Stimulated activated CD4-positive, alpha-beta T cell treated with anti-CD3 and anti-CD28 coated beads, Interleukin-1b, Interleukin-23, amount 100 ng/mL, for 1 hour (primary cell): ENCODE measurements at places on chromosomes 7 and 10.

- DNase-seq, result no peak
Observed at GRCh38 chr10:71396084-71396710, 523 bp upstream of the CDH23 start.

- no peak for DNase-seq
Observed at GRCh38 chr10:29877793-29878491, 181.4 kb downstream of the JCAD start.

GRCh38 chr7:2004841-2005725 lies 227.7 kb downstream of the MAD1L1 start:
- no peak for DNase-seq

DNA sequence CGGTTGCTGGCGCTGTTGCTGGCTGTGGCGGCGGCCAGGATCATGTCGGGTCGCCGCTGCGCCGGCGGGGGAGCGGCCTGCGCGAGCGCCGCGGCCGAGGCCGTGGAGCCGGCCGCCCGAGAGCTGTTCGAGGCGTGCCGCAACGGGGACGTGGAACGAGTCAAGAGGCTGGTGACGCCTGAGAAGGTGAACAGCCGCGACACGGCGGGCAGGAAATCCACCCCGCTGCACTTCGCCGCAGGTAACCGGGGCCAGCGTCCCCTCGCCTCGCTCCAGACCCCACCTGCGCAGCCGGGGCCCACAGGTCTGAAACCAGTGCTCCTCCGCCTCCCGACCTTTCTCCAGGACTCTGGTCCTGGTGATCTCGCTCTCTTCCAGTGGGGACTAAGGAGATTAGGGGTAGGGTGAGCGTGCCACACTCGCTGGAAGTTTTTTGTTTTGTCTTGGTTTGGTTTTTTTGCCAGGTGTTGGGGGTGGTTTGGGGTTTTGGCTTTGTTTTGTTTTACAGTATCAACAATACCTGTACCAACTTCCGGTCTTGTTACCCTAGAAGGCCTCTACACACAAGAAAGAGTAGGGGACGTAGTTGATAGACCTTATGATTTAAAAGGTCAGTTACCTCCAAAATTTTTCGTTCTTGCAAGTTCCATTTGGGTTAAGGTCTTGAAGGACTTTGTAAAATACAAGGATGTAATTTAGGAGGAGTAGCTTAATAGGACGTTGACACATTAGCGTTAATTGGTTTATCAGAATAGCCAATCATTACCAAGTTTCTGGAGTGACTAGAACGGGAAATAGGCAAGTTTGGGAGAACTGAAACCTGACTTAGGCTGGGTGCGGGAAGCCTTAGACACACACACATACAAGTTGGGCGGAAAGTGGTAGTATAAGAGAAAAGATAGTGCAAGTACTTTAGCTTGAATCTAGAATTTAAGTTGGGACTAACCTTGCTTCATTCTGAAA lies 704 bp downstream of the TNKS2 start:
- DNase-seq, result peak; percentile 2

- no peak for DNase-seq
Observed at GRCh38 chr10:56836659-56837058, 475.6 kb upstream of the ZWINT start.
